ENCODE measurements at places on chromosomes 7 and 10.
A peak's percentile ranks its signal among the peaks of the same experiment; 100 is the strongest.

DNA sequence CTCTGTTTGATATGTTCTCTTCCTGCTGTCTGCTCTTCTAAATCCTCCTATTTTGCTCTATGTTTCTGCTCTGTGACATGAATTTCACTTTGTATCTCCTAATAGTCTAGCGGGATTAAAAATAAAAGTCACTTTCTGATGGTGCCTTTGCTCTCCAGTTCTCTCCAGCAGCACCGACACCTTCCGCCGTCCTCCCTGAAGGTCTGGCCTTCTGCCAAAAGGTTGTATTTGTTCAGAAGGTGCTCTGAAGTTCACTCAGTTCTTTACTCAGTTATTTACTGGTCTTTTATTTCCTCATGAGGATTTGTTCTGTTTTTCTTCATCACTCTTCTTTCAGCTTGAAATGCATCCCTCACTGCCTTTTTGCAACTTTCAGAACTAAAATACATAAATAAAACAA is 11.2 kb upstream of the EPHA1 start:
- DNase-seq, result no peak

GRCh38 chr7:142556740-142557139 is 192.5 kb upstream of the PRSS1 start:
- DNase-seq, result peak; percentile 44

DNA sequence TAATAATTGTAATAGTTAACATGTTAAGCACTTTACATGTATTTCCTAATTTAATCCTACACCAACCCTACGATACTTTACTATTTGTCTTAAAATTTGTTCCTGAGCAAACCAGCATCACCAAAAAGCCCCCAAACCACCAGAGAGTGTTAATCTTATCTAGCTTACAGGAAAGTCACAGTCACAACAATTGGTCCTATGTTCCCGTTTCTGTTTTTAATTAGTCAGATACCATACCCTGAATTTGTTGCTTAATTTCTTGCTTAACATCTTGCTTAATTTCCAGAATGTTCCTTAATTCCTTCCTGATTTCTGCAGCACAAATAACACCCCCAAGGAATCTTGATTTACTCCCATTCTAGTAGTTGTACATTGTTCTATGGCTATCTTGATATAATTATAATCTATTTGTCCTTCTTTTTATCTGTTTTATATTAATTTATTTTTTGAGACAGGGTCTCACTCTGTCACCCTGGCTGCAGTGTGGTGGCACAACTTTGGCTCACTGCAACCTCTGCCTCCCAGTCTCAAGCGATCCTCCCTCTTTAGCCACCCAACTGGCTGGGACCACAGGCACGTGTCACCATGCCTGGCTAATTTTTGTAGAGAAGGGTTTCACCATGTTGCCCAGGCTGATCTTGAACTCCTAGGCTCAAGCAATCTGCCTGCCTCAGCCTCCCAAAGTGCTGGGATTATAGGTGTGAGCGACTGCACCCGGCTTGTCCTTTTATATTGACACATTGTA is 6.6 kb upstream of the PDSS1 start:
- DNase-seq, result no peak

DNA sequence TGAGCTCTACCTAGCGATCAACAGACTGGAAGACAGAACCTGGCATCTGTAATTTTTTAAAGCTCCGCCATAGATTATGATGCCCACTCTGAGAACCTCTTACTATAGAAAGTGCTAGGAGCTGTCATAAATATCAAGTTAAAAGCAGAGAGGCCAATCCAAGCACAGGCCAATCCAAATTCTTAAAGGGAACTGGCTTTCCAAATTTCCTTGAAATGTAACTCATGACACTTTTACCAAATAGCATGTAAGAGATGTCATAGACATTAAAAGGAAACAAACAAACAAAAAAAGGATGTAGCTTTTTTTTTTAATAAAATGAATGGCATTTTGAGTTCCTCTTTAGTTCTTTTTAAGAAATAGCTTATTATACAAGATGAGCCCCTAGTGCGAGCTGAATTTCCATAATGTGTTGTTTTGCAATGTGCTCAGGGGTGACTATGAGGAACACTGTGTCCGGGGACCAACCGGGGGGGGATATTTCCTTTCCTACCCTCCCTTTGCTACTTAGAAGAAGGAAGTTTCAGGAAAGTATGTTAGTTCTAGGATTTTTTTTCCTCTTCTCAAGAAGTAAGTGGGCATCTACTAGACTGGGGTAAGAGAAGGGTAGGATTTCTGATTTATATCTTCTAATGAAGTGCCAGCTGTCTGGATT is 23.7 kb upstream of the MRC1 start:
- DNase-seq, result no peak

DNA sequence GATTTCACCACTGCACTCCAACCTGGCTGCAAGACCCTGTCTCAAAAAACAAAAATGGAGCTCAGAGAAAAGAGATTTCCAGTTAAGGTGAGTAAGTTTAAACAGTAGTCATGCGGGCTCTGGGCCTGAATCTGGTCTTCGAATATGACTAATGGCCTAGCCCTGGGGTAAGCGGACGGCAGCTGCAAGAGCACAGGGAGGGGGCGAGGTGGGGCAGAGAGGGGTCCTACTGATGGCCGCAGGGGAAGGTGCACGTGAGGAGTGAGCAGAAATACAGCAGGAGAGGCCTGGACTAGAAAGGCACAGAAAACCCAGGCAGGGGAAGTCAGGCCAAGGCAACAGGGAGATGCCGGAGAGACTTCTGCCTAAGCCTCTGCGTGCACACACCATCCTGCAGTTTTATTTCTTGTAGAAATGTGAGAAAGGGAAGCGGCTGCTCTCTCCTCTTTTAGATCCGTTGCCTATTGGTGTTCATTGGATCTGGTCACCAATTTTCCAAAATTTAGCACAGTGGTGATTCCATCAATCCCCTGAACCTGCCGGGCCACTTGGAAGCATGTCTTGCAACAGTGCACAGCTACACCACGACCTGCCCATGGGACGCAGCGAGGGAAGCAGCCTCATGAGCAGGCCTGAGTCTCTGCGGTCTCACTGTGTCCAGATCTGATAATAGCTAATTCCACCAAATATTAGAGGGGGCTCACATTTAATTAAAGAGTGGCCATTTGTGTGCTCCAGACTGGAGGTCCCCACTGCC is 139.0 kb downstream of the PAXIP1 start:
- no peak for DNase-seq

- no peak for DNase-seq
These were observed 69.7 kb upstream of the TNS3 start for GRCh38 chr7:47651355-47652317.

Data from K562 (cell line).